ENCODE measurements at places on chromosomes 6 and 20.

DNA sequence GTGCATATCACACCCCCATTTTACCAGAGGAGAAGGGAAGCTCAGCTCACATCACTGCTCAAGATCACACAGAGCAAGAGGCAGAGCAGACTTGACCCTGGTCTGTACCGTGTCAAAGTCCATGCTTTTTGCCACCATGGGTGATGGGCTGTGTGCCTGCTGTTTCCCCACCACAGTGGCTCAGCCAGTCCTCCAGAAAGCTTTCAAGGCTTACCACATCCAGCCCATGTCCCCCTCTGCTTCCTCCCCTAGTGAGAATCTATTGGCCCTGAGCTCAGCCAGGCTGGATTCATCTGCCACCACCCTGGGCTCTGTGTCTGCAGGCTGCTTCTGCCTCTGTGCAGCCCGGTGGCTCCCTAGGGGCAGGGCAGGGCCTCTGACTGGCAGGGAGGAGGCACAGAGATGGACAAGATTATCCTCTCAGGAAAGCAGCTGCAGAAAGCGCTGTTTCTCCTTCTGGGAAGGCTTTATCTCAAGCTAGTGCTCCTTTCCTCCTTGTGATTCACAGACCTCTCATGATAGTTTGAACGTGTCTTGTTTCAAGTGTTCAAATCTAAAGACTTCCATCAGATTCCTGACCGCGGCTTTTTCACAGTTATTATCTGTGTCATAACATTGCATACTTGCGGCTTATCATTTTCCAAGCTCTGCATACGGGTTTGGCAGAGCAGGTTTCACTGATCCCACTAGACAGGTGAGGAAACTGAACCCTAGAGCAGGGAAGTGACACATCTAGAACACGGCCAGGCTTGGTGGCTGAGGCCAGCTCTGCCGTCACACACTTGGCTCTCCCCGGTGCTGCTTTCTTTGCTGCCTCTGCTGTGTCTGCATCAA, 37.4 kb downstream of the VEGFA start:
- peak; percentile 61 for DNase-seq

- no peak for DNase-seq
Observed at GRCh38 chr6:166726201-166726600, 99.2 kb upstream of the RPS6KA2 start.

DNA sequence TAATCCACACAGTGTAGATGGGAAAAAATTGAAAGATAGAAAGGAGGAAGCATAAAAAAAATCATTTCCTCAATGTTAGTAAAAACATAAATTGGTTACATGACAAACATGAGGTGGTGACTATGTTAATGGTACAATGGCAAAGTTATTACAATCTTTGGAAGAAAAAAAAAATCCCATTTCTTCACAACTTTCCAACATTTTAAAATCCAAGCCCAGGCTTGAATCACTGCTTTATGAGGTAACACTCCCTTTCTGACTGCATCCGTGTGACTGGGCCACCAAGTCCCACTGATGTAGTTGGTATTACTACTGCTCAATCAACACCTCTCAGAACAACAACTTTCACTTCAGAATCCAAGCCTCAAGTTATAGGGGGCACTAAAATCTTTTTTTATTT, 160.4 kb downstream of the BTBD9 start:
- no peak for DNase-seq

DNA sequence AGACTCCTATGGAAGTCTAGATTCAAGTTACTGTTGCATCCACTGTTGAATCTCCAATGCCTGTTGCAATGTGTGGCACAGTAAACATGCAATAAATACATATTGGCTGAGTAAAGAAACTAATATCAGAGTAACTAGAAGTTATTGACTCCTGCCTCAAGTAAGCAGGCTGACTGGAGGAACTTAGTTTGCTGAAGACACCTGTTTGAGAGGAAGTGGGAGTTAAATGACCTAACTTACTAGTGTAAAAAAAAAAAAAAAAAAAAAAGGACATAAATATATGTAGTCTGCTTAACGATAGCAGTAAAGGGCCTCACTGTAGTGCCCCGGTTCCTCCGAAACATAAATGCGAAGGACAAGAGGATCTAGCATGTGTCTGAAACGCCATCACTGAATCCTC, 249.8 kb upstream of the PRDM1 start:
- no peak for DNase-seq

DNA sequence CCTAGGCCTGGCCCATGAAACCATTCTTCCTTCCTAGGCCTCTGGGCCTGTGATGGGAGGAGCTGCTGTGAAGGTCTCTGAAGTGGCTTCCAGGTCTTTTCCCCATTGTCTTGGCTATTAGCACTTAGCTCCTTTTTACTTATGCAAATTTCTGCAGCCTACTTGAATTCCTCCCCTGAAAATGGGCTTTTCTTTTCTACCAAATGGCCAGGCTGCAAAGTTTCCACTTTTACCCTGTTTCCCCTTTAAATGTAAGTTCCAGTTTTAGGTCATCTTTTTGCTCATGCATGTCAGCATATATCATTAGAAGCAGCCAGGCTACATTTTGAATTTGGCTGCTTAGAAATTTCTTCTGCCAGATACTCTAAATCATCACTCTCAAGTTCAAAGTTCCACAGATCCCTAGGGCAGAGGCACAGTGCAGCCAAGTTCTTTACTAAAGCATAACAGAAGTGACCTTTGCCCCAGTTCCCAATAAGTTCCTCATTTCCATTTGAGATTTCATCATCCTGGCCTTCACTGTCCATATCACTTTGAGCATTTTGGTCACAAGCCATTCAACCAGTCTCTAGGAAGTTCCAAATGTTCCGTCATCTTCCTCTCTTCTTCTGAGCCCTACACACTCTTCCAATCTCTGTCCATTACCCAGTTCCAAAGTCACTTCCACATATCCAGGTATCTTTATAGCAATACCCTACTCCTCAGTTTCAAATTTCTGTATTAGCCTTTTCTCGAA, 71.9 kb downstream of the TBC1D7 start:
- no peak for DNase-seq
